ENCODE measurements at places on chromosomes 1 and 21.
A peak's percentile ranks its signal among the peaks of the same experiment; 100 is the strongest.

- DNase-seq: no peak
These were observed 78.7 kb downstream of the PBX1 start for GRCh38 chr1:164637461-164638375.

- DNase-seq: no peak
These were observed 51.9 kb upstream of the SYNC start for GRCh38 chr1:32754317-32755097.

DNA sequence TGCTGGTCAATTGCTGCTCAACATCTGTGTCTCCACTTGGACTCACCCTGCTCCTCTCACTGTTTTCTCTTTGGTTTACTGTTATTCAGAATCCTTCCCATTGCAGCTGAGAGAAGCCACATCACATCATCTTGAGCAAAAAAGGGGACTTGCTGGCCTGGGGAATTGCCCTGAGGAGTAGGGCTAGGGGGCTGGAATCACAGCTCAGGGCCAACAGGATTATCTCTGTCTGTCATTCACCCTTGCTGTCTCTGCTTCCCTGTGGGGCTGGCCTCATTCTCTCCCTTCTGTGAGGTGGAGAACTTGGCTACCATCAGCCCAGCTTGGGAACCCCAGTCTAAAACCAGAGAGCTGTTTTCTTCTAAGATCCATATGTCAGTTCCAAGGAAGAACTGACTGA lies 140.7 kb upstream of the WNT4 start:
- DNase-seq: no peak

- DNase-seq: no peak
These were observed 14.3 kb upstream of the PCP4 start for GRCh38 chr21:39852726-39853500.

- DNase-seq: no peak
These were observed 29.3 kb upstream of the BCAS2 start for GRCh38 chr1:114610546-114611245.

DNA sequence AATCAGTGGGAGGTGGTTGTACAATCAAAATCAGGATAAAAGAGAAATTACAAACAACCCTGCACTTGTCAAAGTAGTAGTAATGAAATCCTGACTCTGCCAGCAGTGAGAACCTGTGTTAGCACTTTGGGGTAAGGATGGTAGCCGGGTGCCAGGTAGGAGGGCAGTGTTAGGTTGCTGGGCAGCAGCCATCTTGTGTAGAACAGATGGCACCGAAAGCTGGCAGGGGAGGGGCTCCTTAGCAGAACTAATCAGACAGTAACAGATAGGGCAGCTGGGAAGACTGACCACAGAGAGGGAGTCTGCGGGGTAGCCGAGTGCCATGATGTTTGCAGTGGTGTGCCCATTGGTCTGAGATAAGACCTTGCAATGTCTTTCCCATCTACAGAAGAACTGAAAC lies 137.3 kb downstream of the SDCCAG8 start:
- DNase-seq: no peak

- no peak for DNase-seq
These were observed 198.6 kb downstream of the PTPRC start for GRCh38 chr1:198837278-198838021.

GRCh38 chr1:55927702-55928290 lies 651.6 kb downstream of the PLPP3 start:
- no peak for DNase-seq

- DNase-seq: no peak
These were observed 16.6 kb upstream of the AK5 start for GRCh38 chr1:77265180-77265579.

DNA sequence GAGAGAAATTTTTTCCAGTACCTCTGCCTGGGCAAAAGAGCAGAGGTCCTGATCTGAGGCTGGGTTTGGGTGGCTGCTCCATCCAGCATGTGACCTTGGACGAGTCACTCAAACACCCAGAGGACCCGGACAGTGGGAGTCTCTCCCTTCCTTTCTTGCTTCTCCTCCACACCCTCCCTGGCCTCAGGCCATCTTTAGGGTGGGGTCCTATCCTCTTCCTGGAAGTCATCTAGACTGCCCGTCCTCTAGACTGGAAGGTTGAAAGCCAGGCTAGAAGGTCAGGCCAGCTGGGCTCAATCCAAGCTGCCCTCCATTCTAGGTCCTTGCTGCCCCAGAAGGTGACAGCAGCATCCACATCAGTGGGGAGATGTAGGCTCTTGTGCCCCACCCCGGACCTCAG lies 599.5 kb downstream of the MATN1 start:
- DNase-seq: no peak

DNA sequence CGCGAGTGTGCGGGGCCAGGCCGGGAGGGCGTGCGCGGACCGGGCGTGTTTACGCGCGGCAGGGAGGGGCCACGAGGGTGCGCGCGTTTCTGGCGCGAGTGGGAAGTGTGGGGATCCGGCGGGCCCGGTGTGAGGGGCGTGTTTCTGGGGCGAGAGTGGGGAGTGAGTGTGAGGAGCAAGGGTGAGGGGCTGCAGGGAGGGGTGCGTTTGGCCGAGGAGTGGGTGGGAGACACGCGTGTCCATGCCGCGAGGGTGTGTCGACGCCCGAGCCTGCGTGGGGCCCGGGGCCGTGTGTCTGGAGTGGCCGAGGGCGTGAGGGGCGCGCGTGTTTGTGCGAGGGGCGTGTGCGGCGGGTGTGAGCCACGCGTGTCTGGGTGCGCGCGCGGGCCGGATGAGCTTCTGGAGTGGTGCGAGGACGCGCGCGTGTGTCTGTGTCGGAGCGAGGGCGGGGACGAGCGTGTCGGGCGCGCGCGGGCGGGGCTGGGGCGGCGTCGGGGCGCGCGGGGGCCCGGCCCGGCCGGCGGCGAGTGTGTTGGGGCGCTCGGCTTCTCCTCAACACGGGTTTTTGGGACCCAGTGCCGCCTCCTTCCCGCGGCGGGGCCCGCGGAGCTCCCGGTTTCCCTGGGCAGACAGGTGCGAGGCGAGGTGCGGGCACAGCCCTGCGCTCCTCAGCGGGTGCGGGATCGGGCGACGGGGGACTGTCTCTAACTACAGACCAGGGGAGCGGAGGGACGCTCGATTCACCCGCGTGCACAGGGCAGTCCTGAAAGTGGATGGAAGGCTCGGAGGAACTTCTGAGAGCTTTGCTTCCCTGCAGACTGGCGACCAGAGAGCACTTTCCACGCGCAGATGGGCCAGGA lies 65.8 kb upstream of the VAMP3 start:
- no peak for DNase-seq

DNA sequence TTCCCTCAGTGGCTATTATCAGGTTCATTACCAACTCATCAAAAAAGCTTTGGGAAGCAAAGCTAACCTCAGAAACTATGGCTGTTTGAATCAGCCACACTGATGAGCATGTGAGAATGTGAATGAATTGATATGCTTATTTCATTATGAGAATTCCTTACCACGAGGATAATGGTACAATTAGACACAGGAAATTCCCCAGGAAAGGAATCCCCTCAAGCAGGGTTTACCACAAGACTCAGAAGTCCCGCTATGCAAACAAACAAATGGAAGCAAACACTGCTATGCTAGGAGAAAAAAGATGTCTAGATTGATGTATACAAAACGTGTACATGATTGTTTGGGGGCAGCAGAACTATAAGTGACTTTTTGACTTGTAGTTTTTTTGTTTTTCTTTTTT lies 205.0 kb downstream of the HMCN1 start:
- DNase-seq: no peak

DNA sequence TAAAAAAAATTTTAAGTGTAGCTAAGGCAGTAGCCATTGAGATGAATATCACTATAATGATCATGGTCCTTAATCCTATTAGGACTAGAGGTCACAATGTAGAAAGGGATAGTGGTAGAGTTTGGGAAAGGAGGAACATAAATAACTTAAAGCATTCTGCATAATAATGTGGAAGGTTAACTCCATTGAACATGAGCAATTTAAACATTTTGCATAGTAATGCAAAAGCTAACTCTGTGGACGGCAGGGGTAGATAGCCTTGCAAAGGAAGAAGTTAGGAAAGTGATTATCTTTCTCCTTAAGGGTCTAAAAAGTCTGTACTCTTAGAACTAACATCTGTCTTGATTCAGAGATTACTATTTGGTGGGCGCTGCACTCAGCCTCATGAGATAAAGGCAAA lies 39.0 kb upstream of the DENND1B start:
- DNase-seq: no peak

DNA sequence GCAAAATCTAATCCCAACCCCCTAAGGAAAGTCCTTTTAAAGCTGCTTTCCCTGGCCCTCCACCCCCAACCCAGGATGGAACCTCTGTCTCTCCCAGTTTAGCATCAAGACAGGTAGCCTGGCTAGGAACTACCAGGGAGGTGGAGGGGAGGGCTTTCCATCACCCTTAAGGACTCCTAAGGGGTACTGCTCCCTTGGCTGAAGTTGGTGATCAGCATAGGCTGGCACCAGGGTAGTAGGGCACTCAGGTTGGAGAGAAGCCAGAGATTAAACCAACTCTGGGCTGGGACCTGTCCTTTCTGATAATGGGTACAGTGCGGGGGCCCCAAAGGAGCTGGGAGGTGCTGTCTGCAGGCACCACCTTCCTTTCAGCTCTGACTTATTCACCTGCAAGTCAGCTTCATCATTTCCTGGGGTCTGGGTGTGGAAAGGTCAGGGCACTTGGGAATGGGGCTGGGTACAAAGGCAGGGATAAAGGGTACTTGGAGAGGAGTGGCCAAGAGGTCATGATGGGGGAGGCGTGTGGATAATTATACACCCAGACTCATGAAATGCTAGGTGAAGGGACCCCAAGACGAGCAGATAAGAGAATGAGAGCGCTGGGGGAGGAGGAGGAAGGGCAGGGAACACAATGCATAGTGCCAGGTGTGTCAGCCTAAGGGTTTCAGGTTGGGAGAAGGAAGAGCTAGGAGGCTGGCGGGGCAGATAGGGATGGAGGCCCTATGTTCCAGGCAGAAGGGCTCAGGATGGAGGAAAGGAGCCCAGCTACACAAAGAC lies 1.2 kb downstream of the ARHGEF2 start:
- peak; percentile 25 for DNase-seq

DNA sequence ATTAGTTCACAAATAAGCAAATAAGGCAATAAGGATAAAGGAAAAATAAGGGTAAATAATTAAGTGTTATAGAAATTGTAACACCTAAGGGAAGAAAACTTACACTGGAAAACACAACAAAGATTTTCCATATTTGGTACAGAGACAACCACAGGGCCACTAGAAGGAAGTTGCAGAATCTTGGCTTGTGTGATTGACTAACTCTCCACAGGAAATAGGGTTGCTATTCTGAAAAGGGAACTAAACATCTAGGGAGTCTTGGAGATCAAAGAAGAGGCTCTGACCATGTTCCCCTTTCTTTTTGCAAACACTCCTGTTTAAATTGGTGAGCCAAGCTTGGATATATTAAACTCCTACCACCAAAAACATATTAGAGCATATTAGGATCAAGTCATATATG lies 59.1 kb downstream of the APCS start:
- DNase-seq: no peak

DNA sequence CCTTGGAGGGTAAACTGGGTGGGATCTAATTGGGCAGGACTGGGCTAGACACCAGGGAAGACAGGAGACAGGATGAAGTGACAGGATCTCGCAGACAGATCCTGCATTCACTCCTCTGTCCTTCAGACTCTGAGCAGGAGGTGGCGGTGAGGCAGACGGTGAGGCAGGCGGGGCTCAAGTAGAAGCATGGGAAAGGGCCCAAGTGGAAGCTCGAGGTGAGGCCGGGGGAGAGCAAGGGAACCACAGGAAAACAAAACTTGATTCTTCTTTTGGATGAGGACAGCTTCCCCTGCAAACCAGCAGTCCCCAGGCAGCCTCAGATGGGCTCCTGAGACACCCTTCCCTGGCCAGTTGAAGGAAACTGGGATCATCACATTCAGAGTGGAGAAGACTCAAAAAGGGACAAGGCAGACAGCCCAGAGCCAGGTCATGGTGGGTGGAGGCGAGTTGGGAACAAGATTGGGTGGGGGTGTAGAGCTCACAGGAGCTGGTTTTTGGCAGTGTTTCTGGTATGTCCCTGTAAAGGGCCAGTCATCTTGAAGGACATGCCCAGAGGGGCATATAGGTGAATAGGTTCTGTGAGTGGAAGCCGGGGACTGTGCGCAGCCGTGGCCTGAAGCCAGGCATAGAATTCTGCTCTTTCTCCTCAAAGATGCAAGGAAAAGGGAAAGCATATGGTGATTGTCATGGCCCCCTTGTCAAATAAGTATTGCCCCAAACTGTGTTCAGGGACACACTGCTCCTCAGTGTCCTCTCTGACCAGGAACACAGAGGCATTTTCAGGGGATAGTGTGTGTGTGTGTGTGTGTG lies 18.0 kb downstream of the INKA2 start:
- no peak for DNase-seq

DNA sequence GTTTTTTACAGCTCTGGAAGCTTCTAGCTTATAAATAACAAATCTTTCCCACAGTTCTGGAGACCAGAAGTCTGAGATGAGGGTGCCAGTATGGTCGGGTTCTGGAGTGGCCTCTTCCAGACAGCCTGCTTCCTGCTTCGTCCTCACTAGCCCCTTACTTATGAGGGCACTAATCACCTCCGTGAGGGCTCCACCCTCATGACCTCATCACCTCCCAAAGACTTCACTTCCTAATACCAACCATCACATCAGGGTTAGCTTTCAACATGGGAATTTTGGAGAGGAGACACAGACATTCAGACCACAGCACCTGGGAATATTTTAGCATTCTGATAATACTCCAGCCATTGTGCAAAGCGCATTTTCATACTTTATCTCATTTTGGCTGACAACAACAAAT lies 223.7 kb upstream of the IRF2BP2 start:
- no peak for DNase-seq

- DNase-seq: no peak
These were observed 116.8 kb upstream of the WNT4 start for GRCh38 chr1:22259551-22260282.

- peak; percentile 73 for DNase-seq
These were observed 14.5 kb upstream of the C1orf141 start for GRCh38 chr1:67149179-67149770.

DNA sequence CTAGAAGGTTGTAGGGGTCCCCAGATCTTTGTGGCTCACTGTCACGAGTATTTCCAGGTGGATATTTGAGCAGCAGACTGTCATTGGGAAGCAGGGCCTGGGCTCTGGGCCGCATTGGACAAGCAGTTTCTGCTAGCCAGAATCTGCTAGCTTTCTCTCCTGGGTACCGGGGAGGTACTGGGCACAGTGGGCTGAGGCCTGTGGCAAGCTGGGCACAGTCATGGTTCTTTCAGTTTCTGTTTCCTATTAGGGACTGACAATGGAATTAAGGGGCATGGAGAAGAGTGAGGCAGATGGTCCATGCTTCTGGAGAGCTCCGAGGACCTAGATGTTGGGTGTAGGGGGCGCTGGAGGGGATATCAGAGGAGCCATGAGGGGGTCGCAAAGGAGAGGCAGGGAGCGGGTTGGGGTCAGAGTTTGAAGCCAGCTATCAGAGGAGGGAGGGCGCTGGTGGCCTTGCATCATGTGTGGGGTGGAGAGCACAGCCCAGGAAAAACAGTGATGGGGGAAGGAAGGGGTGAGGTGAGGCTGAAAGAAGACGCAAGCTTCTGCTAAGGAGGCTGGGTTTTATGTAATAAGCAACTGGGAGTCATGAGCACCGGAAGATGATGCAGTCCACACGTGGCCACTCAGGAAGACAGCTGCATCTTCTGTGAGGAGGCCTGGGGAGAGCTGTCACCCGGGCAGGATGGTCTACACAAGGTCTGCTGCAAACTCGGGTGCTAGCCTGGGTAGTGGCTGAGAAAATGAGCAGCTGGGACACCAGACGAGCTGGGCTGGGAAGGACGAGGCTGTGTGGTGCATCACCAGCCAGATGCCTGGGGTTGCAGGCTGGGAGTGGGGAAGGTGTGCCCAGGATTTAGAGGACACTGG lies 72.7 kb downstream of the IER5 start:
- no peak for DNase-seq

All from GM13976 (cell line).